Stimulated activated CD8-positive, alpha-beta memory T cell treated with anti-CD3 and anti-CD28 coated beads, Interleukin-15, amount 100 ng/mL, for 48 hours (primary cell): ENCODE measurements at places on chromosomes 2 and 18.
A peak's percentile ranks its signal among the peaks of the same experiment; 100 is the strongest.

DNA sequence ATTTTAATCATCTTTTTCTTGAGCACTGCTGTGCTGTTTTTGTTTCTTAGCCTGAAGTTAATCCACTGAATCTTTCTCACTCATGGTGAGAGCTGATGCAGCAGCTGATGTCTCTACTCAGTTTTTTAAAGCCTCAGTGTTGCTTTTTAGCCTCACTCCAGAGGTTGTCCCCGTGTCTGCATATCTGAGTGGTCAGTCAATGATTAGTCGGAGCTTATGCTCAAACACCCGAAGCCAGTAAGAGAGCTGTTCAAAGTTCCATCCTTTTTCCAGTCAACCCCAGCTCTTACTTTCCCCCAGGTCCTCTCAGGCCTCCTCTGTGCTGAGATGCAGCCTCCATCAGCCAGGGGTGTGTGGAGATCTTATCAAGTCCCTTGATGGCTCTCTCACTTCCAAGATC lies 81.1 kb downstream of the MBOAT2 start:
- no peak for DNase-seq

DNA sequence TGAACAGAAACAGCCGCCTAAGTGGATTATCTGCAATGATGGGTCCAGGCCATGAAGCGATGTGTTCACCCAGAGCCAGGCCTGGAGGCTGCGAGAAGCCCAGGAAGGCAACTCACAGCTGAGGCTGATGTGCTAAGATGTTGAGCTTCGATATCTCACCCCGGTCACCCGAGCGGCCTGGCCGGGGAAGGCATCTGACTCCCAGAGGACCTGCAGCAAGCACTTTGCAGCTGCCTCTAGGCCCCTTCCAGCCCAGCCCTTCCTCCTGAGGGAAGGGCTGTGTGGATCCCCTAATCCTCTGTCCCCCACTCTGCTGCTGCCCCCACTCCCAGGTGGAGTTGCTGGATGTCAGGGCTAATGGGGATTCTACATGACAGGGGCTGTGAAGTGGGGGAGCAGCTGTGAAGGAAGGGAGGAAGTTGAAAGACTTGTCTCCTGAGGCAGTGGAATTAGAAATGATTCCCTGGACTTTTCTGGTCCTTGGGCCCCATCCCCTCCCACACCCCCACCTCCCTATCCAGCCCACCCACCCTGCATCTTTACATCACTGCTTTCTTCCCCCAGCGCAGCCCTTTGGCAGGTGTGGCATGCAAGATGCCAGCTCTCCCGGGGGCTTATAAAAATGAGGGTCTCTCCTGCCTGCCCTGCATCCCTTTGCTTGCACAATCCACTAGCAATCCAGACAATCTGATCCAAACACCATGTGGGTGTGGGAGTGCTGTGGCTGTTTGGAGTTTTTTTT lies 4.3 kb downstream of the ATP6V1B1 start:
- DNase-seq = no peak

DNA sequence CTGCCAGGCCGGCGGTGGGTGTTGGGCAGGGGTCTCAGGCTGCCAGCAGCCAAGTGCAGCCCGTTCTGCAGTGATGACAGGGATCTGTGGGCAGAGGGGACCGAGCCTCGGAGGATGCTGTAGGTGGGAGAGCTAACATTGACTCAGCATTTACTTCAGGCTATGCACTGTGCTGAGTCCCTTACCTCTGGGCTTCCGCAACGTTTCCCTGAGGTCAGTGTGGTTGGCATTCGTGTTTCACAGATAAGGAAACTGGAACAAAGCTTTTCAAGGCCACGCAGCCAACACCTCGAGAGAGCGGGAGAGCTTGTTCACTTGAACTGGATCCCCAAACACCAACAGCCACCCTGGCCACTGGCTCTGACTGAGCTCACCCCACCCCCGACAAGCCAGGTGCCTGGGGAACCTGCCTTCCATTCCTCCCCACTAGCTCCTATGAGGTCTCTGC lies 839 bp upstream of the GPR148 start:
- peak; percentile 16 for DNase-seq

DNA sequence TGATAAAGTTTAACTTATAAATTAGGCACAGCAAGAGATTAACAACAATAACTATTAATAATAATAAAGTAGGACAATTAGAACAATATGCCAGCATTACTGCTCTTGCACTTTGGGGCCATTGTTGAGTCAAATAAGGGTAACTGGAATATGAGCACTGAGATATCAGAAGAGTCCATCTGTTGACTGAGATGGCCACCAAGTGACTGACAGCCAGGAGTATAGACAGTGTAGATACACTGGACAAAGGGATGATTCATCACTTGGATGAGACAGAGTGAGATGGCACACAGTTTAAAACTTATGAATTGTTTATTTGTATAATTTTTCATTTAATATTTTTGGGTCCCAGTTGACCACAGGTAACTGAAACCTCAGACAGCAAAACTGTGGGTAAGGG lies 20.0 kb downstream of the NAB1 start:
- DNase-seq = no peak

DNA sequence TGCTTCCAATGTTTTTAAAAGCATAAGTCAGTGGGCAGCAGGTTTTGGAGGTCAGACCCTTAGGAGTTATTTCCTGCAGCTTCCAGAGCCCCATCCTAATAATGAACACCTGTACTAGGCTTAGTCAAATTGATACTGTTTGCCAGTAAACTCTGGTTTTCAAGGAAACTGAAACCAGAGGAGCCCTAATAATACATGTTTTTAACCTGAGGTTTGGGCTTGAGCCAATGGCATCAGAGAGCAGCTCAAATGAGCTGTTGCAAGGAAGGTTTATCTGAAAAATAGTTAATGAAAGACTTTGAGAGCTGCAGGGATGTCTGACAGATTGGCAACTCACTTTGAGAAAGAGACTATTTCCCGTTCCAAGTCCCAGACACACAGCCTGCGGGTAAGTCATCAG lies 54.6 kb downstream of the DCC start:
- DNase-seq = no peak

DNA sequence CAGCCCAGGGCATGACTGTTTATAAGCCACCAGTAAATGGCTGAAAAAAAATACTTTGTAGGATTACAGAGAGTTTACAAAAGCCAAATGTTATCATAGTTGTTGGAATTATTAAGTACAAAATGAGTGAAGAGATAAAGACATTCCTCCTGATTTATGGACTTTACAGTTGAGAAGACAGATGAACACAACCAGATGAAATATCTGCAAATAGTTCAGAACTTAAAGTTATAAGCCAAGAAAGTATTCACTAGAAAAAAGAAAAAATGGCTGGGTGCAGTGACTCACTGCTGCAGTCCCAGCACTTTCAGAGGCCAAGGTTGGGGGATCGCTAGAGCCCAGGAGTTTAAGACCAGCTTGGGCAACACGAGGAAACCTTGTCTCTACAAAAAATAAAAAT lies 11.2 kb downstream of the PMAIP1 start:
- no peak for DNase-seq

- no peak for DNase-seq
These were observed 245.7 kb downstream of the LOXHD1 start for GRCh38 chr18:46411191-46411828.

- no peak for DNase-seq
These were observed 3.2 kb downstream of the MARS2 start for GRCh38 chr2:197708331-197708730.

DNA sequence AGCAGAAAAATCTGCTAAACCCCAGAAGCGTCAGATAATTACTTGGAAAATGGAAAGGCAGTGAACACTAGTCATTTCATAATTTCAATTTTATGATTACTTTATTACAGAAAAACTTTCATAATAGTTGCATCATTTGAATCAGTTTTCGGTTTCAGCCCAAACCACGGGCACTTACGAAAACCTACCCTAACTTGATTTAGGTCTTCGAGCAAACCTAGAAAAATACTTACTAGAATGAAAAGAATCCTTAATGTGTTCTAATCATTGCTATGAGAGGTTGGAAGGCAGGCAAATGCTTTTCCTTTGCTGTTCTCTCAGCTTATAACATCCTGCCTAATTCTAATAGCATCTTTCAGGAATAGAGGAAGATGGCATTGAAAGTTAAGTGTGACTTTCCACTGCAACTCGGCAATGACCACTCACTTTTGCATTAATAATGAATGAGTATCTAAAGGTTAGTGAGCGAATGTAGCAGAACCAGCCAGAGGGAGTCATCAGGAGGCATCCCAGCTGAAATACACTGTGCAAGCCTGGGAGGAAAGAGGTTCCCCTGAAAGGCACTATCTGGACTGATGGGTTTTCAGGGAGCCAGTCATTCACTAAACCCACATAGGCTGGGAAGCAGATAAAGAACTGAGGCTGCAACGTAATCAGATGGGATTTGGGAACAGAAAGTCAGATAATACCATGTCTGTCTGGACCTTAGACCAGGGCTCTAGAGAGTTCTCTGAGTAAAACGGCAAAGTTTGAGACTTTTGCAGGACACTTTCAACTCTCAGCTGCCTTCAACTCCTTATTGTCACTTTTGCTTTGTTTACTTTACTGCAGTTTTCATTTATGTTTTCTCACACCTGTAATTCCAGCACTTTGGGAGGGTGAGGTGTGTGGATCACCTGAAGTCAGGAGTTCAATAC lies 520.8 kb downstream of the RNF144A start:
- DNase-seq = no peak

- DNase-seq = no peak
These were observed 75.4 kb downstream of the SP110 start for GRCh38 chr2:230144355-230144754.

- DNase-seq = no peak
These were observed 114.2 kb downstream of the SPHKAP start for GRCh38 chr2:228067309-228067708.
